ENCODE measurements at places on chromosomes 11 and 22.

DNA sequence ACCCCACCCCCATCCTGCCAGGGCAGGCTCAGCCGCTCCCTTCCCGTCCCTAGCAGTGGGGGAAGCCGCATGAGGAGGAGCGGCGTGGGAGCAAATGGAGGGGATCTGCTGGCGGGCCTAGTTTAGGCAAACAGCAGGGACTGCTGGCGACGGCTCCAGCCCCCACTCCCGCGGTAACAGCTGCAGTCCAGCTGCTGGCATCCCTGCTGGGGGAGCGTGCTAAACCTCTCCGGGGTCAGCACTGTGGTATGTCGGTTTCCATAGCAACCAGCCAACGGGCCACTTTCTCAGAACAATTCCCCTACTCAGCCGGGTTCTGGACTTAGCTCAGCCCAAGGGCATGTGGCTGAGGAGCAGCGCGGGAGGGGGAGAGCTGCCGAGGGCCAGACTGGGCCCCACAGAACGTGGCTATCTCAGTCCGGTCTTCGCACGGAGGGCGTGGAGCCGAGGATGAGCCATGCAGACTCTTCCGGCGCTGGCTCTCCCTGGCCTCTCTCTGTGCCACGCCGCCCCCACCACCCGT lies 98.8 kb downstream of the PKNOX2 start:
- no peak for DNase-seq

DNA sequence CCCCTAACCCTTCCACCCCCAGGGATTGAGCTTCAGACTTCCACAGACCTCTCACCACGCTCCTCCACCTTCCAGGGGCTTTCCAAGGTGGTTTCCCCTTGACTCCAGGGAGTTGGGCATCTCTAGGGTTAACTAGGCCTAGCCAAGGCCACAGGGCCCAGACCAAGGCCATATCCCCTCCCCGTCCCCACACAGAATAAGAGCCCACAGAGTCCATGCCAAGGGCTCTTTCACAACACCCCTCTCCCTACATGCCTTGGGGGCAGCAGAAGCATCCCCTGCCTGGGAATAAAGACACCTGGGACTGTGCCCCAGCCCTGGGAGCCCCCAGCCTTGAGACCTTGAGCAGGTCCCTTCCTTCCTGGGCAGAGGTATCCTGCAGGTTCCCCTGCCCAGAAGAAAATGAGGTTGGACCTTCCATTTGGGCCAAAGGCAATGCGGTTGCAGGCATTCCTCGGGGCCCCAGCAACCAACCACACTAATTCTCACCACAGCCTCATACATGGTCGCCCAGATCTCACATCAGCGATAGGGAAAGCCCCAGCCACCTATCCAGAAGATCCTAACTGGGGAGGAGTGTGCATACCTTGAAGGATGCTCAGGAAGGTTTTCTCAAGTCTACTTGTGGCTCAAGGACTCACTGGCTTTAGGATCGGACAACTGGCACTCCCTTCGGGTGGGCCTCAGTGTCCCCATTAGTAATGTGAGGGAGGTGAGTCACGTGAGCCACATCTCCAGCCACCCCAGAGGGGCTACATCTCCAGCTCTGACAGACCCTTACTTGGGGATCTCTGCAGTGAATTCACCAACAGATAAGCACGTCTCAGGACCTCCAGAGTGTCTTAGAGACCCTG lies 1.7 kb downstream of the GDPD5 start:
- DNase-seq: no peak

- DNase-seq: no peak
Observed at GRCh38 chr11:37002831-37003230, 404.8 kb upstream of the RAG2 start.

GRCh38 chr11:28559492-28559891 lies 451.3 kb downstream of the METTL15 start:
- DNase-seq: no peak

GRCh38 chr11:1988667-1989317 lies 8.8 kb downstream of the H19 start:
- no peak for DNase-seq

DNA sequence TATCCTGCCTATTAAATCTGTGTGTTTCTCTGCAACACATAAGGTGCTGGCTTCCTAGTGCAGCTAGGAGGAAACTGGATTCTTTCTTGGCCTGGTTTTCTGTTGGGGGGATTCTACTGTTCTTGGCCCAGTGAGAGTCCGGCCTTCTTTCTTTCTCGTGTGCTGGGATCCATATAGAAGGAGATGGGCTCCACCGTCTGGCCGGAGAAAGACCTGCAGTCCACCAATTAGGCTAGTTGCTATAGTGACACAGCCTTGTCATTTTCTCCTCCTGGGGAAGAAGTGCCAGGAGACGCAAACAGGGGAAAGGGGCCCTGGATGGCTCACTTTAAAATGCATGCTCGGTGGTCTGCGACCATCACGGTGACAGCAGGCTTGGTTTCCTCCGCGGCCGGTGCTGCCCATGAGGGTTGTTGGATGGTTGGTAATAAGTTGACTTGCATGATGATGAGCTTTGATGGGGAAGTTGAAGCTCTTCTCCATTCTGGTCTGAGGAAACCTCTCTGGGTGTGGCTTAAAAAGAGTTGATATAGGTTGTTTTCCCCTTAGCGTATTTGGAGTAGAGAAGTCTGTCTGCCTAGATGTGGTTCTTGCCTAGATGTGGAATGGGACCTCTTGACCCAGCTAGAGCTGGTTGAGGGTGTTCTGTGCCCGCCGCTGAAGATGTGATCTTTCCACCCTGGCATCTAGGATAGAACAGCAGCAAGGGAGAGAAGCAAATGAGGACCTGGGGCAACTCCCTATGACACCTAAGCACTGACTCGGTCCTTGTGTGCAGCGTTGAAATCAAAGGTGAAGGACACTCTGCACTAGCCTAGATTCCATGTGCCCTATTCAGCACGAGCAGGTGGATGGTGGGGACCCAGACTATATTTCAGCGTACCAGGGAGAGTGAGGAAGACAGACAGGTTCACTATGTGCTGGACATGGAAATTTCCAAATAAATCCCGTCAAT lies 1335.0 kb downstream of the BRD1 start:
- no peak for DNase-seq

- no peak for DNase-seq
Observed at GRCh38 chr22:31575190-31575589, 78.9 kb downstream of the SFI1 start.

GRCh38 chr11:119880143-119880542 lies 151.1 kb upstream of the NECTIN1 start:
- DNase-seq: no peak

DNA sequence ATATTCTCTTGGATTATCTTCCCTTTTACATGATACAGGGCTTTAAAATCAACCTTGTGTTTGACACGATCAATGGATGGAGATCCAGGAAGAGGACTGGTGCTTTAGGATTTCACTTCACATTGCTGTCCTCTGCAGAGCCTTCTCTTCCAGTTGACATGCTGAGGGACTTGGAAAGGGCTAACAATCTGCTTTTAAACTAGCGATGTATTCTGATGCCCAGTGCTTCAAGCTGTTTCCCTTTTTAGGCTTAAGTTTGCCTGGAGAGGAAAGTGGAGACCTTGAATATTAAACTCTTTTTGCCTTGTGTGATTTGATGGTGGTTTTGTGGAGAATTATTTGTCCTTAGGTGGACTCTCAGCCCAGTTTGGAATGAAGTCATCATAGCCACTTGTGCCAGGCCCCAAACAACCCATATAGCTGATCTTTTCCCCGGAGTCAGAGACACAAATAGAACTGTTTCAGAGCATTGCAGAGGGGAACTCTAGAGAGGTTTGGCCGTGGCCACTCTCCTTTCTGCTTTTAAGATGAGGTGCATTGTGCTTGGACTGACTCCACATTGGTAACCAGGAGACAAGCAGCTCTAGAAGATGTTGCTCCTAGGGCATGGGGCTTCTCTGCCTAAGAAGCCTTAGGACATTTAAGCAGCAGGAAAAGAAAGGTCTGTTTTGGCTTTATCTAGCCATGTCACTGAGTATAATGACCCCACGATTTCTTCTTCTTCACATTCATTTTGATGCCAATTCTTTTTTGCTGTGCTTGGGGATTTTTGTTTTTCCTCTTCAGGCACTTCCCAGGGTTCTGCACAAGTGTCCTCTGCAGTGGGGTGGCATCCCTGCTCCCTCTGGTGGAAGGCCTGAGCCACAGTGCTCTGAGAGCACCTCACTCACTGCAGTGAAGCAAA lies 152.8 kb downstream of the NCAM1 start:
- DNase-seq: no peak

GRCh38 chr11:96393753-96394348 lies 4.0 kb downstream of the JRKL start:
- DNase-seq: no peak

GRCh38 chr11:84130646-84131427 lies 844.7 kb upstream of the CCDC90B start:
- DNase-seq: no peak

DNA sequence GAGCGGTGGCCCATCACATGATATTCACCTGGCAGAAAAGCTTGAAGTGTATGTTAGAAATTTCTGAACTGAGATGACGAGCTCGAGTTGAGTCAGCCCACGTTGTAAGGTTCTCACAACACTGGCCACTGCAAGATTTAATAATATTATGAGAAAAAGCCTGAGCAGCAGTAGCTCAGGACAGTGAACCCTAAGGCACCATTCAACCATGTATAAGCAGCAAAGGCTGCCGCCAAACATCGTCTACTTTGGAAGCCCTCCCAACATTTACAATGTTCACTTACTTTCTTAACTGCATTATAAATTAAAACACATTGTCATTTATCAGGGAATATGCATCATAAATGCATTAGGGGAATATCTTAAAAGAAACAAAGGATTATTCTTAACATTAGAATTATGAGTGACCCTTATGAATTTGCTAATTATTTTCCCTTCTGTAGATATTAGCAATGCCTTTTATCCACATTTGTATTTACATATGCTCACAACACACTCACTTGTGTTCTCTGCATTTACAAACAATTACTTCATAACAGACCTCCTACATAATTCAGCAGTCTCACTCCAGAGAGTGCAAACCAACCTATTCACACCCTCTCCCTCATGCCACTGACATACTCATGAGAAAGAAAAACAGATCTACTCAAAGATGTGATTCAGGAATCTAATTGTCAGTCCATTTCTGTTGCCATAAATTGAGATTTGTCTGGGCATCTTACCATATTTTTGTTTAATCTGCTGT lies 57.7 kb upstream of the CARD18 start:
- DNase-seq: no peak

DNA sequence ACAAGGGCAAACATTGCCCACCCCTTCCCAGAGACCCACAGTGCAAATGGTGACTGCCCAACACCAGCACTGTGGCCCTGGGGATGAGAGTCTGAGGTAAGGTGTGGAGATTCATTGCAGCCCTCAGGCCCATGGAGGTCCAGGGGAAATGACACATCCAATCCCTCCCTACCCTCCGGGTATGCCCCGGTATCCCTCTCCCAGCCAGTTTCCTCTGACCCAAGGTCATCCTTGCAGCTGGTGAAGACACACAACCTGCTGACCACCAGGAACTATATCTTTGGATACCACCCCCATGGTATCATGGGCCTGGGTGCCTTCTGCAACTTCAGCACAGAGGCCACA lies 18.9 kb upstream of the UVRAG start:
- DNase-seq: no peak

GRCh38 chr11:10042699-10043098 lies 251.3 kb downstream of the SBF2 start:
- no peak for DNase-seq
